Stimulated activated CD4-positive, alpha-beta T cell treated with anti-CD3 and anti-CD28 coated beads, Interleukin-4, amount 100 ng/mL, for 48 hours (primary cell): ENCODE measurements at places on chromosomes 16 and 17.
A peak's percentile ranks its signal among the peaks of the same experiment; 100 is the strongest.

DNA sequence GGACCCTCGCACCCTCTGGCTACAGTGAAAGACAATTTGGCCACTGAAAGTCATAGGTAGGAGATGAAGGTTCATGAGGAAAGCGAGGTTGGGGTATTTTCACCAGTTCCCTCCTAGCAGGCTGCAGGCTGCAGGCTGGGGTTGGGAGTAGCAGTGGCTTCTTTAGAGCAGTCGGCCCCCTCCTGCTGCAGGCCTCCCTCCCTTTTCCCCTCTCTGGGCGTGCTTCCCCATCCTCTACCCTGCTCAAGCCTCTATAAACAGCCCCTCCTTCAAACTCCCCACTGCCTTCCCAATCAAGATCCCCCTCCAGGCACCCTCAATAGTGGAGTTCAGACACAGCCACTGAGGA, 41.8 kb downstream of the GAS7 start:
- no peak for DNase-seq

GRCh38 chr17:61750656-61751055, 112.7 kb downstream of the BRIP1 start:
- DNase-seq = no peak

GRCh38 chr17:78526231-78527025, 50.8 kb downstream of the DNAH17 start:
- no peak for DNase-seq

- DNase-seq = no peak
Observed at GRCh38 chr17:30505868-30506417, 28.7 kb downstream of the GOSR1 start.

DNA sequence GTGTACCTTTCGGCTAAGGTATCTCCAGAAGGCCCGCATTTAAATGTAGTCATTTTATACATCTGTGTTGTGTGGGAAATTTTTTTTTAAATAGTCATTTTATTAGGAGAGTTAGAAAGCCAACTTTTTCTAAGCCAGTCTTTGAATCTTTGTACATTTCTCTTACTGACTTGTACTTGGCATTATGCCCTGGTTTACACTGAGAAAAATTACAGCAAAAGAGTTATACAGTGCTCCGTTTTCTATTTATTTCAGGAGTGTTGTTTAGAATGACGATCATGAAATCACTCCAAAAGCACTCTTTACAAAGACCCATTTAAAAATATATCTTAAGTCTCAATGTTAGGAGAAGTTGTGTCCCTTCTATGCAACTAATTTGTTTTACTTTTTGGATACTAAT, 91.8 kb downstream of the CYB561 start:
- no peak for DNase-seq

- no peak for DNase-seq
Observed at GRCh38 chr16:4747906-4748681, 13.8 kb downstream of the DNAAF8 start.

DNA sequence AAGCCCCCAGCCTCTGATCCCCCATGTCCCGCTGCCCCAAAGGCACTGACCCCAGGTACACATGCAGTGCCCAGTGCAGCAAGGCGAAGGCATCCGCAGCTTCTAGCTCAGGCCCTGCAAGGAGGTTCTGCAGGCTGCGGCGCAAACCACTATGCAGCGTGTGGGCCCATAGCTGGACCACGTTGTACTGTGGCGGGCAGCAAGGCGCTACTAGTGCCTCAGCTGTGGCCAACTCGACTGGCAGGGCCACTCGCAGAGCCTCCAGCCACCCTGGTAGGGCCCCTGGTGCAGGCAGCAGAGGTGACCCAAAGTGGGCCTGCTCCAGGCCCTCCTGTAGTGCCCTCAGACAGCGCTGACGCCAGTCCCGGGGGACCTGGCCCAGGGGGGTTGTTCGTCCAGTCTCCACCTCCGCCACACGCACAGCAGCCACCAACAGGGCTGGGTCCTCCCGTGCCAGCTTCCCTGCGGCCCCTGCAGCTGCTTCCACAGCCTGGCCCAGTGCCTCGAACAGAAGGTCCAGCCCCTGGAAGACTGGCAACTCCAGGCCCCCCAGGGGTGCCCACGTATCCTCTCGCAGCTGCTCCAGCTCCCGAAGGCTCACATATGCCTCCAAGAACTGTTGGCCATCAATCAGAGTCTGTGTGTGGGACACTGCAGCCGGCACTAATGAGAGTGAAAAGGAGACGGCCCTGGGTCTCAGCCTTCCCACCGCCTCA, 2.6 kb downstream of the EXOC3L1 start:
- no peak for DNase-seq

GRCh38 chr16:30659507-30660423, 1.5 kb downstream of the FBRS start:
- peak; percentile 20 for DNase-seq

DNA sequence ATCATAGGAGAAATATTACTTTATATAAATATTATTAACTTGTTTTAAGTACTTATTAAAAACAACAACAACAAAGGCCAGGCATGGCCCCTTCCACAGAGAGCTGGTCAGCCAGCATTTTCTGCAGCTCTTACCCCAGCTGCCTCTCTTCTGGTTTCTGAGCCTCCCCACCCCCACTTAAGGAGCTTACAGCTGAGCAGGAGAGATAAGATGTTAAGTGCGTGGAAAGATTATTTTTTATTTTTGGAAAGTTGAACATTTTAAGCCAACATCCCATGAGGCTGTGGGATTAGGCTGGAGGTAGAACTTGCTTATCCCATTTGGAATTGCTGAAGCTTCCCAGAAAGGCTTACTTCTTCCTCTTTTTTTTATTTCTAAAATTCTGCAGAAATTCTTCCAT, 401.2 kb downstream of the SEC14L1 start:
- no peak for DNase-seq

GRCh38 chr17:66485309-66485947, 183.0 kb downstream of the PRKCA start:
- DNase-seq = no peak

GRCh38 chr17:44137891-44138709, 3.6 kb upstream of the HROB start:
- DNase-seq = peak; percentile 77

GRCh38 chr16:56266641-56267607, 75.6 kb downstream of the GNAO1 start:
- no peak for DNase-seq

- DNase-seq = no peak
Observed at GRCh38 chr16:10791048-10791447, 27.5 kb downstream of the TVP23A start.

GRCh38 chr17:40314584-40314956, 5.6 kb downstream of the RARA start:
- peak; percentile 76 for DNase-seq

- no peak for DNase-seq
Observed at GRCh38 chr17:50536683-50537646, 4.4 kb downstream of the EPN3 start.

- no peak for DNase-seq
Observed at GRCh38 chr17:13337864-13338371, 263.8 kb downstream of the HS3ST3A1 start.

DNA sequence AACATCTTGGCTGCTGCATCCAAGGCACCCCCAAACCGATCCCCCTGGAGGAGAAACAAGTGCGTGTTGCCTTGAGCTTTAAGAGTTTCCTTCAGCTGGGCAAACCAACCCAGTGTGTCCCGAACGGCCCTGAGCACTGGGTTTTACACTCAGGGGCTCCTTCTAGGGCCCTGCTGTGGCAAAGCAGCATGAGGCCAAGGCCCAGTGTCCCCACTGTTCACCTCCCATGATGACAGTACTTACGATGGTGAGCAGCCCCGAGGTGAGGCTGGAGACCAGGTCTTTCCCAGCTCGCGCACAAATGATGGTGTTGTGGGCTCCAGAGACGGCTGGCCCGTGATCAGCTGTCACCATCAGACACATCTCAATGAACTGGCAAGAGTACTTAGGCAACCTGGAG, 6.6 kb upstream of the KLHL11 start:
- DNase-seq = no peak

- DNase-seq = no peak
Observed at GRCh38 chr17:65953316-65954147, 238.4 kb downstream of the CEP112 start.

DNA sequence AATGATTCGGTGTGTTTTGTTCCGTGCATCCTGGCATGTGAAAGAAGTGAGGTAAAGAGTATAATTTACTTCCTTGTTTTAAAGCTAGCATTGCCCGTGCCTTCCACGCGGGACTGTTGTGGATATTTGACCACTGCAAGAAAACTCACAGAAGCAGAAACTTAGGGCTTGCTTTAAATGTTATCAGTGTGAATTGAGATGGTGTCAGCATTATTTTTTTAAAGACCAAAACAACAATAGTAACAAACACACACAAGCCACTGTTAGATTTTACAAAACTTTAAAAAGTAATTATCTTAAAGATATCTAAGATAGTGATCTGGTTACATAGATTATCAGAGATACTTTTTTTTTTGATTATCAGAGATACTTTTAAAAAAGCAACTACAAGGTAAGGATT, 47.4 kb downstream of the WWOX start:
- DNase-seq = no peak

DNA sequence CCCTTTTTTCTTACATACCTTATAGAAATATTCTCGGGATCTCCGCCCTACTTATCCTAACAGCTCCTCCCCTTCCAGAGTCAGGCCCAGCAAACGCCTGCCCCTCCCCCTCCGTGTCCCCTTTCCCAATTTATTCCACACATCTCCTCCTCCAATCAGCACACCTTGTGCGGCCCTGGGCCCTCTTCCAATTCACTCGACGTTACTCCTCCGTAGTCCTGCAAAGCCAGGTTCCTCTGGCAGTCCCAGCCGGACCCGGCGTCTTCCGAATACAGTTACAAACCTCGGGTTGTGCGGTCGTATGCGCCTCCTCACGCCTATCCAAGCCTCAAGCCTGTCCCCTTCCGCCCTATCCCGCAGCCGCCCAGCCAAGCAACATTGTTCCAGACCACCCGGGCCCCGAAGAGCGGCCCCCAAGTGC, 677 bp downstream of the CBX1 start:
- no peak for DNase-seq

- no peak for DNase-seq
Observed at GRCh38 chr16:73025151-73025855, 22.6 kb downstream of the ZFHX3 start.

DNA sequence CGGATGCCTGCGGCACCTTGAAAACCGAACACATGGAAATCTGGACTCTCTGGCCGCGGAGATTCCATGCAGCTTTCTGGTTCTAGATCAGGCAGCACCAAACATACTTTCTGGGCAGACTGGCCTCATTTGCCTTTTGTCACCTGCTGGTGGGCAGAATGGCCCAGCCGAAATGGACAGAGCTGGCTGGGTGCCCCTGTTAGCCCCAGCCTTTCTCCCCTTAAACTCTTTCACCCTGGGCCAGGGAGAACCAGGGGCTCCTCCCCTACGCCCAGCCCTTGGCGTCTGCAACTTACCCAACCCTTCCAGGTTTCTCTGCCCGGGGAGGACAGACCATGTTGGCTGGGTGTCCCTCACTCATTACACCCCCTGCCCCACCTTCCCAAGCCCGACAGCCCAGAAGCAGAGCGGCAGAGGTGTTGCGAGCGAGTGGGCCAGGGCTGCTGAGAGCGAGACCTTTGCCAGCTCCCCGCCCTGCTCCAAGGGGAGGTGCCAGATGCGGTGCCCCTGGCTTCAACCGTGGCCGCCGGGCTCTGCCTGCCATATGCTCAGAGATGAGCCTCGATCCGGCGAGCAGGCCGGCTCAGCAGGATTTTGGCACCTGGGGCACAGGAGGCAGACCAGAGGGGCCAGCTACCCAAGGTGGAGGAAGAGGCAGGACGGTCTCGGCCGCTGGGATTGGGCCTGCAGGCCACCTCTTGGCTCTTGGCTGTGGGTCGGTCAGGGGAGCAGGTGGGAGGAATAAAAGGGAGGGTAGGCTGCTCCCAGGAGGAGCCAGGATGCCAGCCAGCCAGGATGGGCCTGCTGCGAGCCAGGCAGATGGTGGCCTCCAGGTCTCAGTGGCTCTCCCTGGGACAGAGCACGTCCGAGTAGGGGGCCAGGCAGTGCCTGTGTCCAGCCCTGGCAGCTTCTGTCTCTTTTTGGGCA, 191.3 kb downstream of the NTN1 start:
- no peak for DNase-seq

GRCh38 chr16:83769397-83770008, 38.3 kb upstream of the HSBP1 start:
- DNase-seq = no peak

DNA sequence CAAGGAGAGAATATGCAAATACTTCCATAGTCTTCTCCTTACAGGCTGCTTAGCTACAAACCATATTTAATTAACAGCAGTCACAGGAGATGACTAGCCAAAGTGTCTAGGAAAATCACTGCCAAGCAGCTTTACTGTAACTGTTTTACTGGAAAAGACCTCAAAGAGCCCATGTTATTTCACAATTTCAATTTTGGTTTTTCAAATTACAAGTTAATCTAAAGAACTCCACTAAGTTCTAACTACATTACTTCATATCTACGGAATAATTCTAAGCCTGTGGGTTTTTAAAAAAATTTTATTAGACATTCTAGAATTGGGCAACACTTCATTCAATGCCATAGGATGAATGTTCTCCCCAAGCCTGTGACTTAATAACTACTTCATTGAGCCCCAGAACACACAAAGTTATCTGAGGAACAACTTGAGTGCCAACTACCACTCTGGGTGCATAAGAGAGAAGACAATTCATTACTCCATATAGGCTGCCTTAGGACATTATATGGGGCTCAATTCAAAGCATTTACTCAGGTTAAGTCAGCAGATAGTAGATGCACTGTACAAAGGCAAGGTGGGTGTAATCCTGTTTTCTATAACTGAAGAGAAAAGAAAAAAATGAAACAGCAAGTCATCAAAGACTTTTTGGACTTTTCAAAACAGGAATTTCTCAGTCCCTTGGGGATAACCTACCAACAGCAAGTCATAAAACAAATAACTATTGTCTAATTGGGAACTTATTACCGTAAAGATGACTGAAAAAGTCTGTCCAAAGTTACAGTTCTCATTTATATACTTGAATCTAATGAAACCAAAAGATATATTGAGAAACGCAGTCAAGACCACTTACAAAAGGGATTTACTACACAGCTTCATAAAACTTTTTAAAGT, 33.0 kb downstream of the STAT3 start:
- DNase-seq = no peak

GRCh38 chr17:45789874-45790273, 5.8 kb downstream of the CRHR1 start:
- DNase-seq = no peak

- DNase-seq = peak; percentile 52
Observed at GRCh38 chr16:30032083-30032819, 1.2 kb upstream of the TLCD3B start.

- DNase-seq = no peak
Observed at GRCh38 chr16:54843424-54843750, 87.3 kb upstream of the IRX5 start.

- DNase-seq = no peak
Observed at GRCh38 chr16:3186946-3187690, 886 bp upstream of the OR1F1 start.

- no peak for DNase-seq
Observed at GRCh38 chr17:44768505-44769142, 9.8 kb downstream of the ADAM11 start.

- DNase-seq = no peak
Observed at GRCh38 chr17:73196500-73196899, 3.6 kb downstream of the COG1 start.

GRCh38 chr16:23826528-23827045, 9.2 kb upstream of the PRKCB start:
- no peak for DNase-seq

GRCh38 chr17:497241-498034, 144.8 kb upstream of the RPH3AL start:
- DNase-seq = no peak
